GM23338 (cell line): ENCODE measurements at places on chromosomes 5 and 9. TPM values are rescaled to one million over a fixed set of nuclear protein-coding genes. Genes with fewer than 3 reads are reported as not detected.

DNA sequence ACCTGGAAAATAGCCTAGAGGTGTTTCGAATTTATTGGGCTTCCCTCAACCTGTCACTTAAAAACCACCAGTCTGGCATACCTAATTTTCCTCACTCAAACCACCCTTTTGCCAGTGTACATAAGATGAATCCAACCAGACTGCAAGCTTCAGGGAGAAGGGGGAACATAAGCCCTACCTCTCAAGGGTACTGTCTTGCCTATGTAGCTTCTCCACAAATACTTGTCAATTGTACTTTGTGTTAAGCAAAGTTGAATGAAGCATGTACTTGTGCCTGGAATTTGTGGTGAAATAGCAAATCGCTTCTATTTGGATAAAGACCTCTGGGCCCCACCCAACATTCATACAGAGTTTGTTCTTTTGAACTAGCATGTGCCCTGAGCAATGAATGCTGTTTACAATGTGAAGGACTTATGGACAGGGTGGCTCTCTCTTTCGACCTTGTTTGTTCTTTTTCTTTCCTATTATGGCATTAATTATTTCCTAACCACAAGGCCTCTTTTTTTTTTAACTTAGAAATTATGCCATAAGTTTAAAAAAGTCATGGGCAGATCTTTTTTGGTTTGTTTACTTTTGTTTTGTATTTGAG is 580.2 kb downstream of the EBF1 start:
- no peak overlapping the region for H3K27ac ChIP-seq
- no peaks in the 10 kb centered on the region for H3K27me3 ChIP-seq
- no peaks in the 10 kb centered on the region for H3K36me3 ChIP-seq
- H3K4me3 ChIP-seq, result no peak overlapping the region

DNA sequence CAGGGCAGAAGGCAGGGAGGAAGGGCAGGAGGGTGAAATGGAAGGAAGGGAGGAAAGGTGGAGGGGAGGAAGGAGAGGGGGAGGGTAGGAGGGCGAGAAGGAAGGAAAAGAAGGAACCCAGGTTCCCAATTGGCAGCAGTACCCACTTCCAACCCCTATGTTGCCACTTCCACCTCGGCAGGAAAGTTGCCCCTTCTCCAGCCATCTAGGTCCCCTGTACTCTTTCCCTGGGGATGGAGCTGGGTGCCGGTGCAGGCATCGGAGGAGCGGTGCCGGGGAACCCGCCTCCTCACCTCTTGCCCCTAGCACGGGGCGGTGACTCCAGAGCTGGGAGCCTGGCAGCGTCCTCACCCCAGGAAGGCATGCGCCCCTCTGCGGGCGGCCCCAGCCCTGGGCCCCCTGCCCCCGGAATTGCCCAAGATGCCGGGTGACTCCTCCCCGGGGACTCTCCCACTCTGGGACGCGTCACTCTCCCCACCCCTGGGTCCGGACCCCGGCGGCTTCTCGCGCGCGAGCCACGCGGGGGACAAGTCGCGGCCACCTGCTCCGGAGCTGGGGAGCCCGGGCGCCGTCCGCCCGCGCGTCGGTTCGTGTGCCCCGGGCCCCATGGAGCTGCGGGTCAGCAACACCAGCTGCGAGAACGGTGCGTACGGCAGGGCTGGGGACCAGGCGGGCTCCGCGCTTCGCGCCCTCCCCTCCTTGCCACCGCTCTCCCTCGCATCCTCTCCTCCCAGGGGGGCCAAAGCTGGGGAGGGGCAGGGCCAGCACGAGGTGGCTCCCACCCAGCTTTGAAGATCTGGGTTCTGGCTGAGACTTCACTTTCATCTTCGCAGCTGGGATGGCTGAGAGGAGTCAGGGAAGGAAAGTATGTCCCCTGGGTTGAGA is at the start of gene NIPAL4:
Gene NIPAL4, plus strand, starts transcription at position 499 of the 885 bp plus-strand sequence. Its CDS starts 108 bp downstream, at position 607.
- no peaks in the 10 kb centered on the region for H3K36me3 ChIP-seq
- H3K27ac ChIP-seq, result no peak within 1 kb of the TSS
- DNase-seq, result peak; percentile 68
- peaks cover 48% of the 10 kb centered on the region for H3K27me3 ChIP-seq

The FSD1L gene
- total RNA-seq, result 7.1 and 10.9 TPM in 2 replicates

DNA sequence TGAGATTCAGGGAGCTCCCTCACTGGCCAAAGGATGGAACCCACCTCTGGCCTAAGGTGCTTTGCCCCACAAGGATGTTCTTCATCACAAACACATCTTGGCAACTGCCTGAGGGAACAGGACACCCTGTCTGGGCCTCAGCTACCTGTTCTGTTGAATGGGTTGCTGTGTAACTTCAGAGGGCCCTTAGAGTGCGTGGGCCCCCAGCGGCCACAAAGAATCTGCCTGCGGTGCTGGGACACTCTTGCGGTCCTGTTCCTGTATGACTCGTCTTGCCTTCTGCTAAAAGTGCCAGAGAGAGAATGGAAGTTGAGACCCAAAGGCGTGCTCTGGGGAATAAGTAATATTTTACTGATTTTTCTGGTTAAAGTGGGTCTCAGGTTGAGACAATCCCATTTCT is 14.1 kb upstream of the RPL26L1 start:
- no peaks in the 10 kb centered on the region for H3K27me3 ChIP-seq
- peaks cover 8% of the 10 kb centered on the region; the same call in 1 of the 2 replicates for H3K4me1 ChIP-seq
- H3K36me3 ChIP-seq, result no peaks in the 10 kb centered on the region; the same call in 1 of the 2 replicates
- no peak overlapping the region for H3K27ac ChIP-seq
- no peak for DNase-seq

- 0 out of 2 replicates have a peak overlapping the region, but pooled peaks have one; percentile 21 for H3K27ac ChIP-seq
- H3K4me3 ChIP-seq, result no peak overlapping the region
- peak; percentile 62 for DNase-seq
- no peaks in the 10 kb centered on the region for H3K27me3 ChIP-seq
- no peaks in the 10 kb centered on the region for H3K4me1 ChIP-seq
Observed at GRCh38 chr9:98101868-98102273, 17.2 kb downstream of the TRIM14 start.

- H3K4me3 ChIP-seq, result no peak overlapping the region
- H3K36me3 ChIP-seq, result no peaks in the 10 kb centered on the region
- 0 out of 2 replicates have a peak, but pooled peaks cover 7% of the 10 kb centered on the region for H3K4me1 ChIP-seq
- no peak for DNase-seq
- no peak overlapping the region for H3K27ac ChIP-seq
- H3K27me3 ChIP-seq, result no peaks in the 10 kb centered on the region
Observed at GRCh38 chr9:27154908-27155307, 45.9 kb downstream of the TEK start.

The PCDHA13 gene
- total RNA-seq, result 4.3 and 9.8 TPM in 2 replicates

DNA sequence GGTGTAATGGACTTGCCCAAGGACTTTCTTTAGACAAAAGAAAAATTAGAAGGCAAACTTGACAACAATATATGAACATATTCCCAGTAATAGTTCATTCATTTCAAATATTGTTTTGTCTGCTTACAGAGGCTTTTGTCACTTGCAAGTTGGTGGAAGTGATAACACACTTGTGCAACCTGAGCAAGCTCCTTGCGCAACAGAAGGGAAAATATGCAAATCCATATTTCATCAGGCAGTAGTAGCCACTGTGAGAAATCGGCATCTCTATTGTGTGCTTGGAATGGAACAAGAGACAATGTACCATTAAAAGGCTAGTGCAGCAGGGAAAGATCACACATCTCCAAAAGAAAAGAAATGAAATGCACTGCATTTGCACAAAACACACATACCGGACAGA is 125.3 kb upstream of the RASEF start:
- no peaks in the 10 kb centered on the region for H3K27me3 ChIP-seq
- H3K27ac ChIP-seq, result no peak overlapping the region
- H3K4me1 ChIP-seq, result peaks cover 15% of the 10 kb centered on the region; the same call in 1 of the 2 replicates
- H3K36me3 ChIP-seq, result no peaks in the 10 kb centered on the region

DNA sequence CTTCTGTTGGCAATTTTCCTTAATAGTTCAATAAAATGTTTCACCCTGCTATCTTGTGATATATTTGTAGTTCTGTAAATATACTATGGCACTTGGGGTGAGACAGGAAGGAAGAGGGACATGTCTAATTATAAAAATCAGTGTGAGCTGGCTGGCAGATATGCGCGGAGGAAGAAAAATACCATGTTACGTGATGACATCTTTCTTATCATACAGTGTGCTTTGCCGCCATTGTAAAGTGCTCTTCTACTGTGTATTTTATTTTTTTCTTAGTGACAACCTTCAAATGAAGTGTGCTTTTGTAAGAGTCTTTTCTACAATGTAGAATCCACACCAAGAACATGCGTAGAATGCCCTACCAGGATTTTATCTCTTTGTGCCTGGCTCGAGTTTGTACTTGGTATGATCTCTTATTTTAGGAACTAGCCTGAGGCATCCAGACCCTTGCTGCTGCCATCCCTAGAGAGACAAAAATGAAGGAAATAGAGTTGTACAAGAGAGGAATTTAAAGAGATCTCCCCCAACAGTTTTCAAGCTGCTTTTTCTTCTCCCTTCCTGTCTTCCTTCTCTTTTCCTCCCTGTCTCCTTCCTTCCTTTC is 46.7 kb upstream of the RIOK2 start:
- H3K27me3 ChIP-seq, result no peaks in the 10 kb centered on the region
- no peak overlapping the region for H3K4me3 ChIP-seq
- DNase-seq, result no peak
- no peaks in the 10 kb centered on the region for H3K36me3 ChIP-seq
- H3K27ac ChIP-seq, result no peak overlapping the region
